CD4-positive, alpha-beta memory T cell (primary cell): ENCODE measurements at places on chromosomes 6 and 20.

- DNase-seq = no peak
These were observed 55.4 kb downstream of the VEGFA start for GRCh38 chr6:43825187-43826115.

- no peak for DNase-seq
These were observed 120.9 kb downstream of the CFAP61 start for GRCh38 chr20:20173254-20173653.

DNA sequence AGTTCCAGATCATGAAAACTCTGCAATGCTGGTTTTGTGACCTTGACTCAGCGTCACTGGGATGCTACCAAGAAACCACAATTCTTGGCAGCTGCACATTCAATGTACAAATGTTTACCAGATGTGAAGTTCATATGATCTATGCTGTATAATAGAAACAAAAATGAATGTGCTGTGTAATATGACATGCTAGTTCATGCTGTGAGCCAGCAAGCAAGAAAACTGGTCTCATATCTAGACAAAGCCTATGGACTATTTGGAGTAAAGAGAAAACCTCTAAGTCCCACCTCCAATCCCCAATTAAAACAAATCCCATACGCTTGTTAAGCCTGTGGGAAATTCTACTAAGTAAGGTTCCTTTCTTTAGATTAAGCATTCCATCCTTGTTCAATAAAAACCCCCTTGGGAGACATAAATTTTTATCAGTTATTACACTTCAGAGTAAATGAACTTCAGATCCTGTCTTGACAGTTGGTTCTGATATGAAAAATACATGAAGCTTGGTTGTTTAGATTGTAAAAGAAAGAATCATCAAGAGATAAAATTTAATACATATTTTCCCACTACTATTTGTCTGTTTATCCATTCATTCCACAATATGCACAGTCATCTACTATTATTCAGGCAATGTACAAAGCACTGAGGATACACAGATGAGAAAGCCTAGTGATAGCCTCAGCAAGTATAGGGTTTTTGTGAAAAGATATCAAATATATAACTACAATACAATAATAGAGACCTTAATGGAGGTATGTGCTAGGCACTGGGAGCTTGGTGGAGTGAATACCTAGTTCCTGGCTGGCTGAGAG, 20.1 kb downstream of the COL21A1 start:
- DNase-seq = no peak

GRCh38 chr6:128696691-128697689, 176.6 kb upstream of the PTPRK start:
- DNase-seq = no peak

- no peak for DNase-seq
These were observed 65.3 kb upstream of the RNF146 start for GRCh38 chr6:127201321-127201720.

DNA sequence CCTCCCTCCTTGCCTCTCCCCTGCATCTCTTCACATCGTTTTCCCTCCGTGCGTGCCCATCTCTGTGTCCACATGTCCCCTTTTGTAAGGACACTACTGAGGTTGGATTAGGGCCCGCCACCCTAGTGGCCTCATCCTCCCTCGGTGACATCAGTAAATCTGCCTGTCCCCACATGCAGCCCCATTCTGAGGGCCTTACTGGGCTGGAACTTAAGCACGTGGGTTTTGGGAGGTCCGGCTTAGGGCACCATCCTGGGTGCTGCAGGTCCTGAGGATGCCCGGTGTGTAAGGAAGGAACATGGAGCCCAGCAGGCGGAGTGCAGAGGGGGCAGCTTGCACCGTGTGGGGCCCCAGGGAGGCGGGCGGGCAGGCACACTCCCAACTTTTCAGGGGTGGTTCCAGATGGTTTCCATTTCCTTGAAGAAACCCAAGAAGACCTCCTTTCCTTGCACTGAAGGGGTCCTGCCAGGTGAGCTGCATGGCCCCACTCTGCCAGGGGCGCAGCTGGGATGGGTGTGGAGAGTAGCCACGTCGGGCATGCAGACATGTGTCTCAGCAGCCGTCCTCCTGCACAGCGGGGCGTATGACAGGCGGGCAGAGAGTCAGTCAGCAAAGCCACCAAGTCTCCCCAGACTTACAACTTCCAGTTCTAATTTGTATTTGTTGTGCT, 329.9 kb downstream of the QKI start:
- no peak for DNase-seq

DNA sequence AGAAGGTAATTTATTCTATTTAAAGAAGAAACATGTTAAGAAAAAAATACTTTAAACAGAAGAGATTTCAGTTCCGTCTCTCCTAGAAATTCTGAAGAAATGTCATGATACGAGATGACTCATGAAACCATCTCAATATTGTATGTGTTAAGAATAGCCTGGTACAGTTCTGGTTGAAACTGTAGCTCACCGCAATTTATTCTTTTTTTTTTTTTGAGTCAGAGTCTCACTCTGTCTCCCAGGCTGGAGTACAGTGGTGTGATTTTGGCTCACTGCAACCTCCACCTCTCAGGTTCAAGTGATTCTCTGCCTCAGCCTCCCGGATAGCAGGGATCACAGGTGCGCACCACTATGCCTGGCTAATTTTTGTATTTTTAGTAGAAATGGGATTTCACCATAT, 103.3 kb downstream of the ARHGAP18 start:
- no peak for DNase-seq

GRCh38 chr6:19368511-19368910, 468.7 kb upstream of the ID4 start:
- no peak for DNase-seq

- no peak for DNase-seq
These were observed 32.0 kb upstream of the KATNA1 start for GRCh38 chr6:149680503-149680902.

- DNase-seq = no peak
These were observed 3.7 kb downstream of the FAM83C start for GRCh38 chr20:35288325-35289060.

GRCh38 chr20:36133821-36134220, 20.7 kb upstream of the EPB41L1 start:
- DNase-seq = no peak

GRCh38 chr20:52010541-52010940, 181.0 kb downstream of the ZFP64 start:
- no peak for DNase-seq
